Stimulated activated CD8-positive, alpha-beta memory T cell treated with anti-CD3 and anti-CD28 coated beads, Interleukin-15, amount 100 ng/mL, for 48 hours (primary cell): ENCODE measurements at places on chromosomes 4 and X.

DNA sequence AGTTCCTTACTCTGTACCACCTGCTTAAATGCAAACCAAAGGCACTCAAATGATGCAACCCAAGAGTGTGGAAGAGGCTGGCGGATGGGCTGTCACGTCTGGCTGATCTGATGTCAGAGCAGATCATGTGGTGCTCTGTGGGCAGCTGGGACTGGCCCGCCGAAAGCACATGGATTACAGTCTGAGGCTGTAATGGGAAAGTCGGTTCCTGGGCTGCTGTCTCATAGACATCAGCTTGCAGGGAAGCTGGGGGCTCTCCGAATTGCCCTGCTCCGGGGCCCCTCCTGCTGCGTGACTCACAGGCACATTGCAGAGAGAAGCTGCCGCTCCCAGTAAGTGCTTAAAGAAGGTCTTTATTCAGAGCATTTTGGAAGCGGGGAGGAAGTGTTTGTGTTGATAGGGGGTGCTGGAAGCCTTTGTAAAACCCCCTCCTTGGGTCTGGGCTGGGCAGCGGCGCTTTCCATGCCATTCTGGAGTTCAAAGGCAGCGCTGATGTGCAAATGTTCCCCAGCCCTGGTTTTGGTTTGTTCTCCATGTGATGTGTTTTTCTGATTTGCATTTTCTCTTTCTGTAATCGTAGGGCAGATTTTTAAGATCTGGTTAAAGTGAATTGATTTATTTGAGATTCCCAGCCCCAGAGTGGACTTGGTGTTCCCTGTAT, 181.1 kb downstream of the LARP7 start:
- peak; percentile 22 for DNase-seq

- DNase-seq: no peak
These were observed 323.1 kb downstream of the GBA3 start for GRCh38 chr4:23015821-23016220.

DNA sequence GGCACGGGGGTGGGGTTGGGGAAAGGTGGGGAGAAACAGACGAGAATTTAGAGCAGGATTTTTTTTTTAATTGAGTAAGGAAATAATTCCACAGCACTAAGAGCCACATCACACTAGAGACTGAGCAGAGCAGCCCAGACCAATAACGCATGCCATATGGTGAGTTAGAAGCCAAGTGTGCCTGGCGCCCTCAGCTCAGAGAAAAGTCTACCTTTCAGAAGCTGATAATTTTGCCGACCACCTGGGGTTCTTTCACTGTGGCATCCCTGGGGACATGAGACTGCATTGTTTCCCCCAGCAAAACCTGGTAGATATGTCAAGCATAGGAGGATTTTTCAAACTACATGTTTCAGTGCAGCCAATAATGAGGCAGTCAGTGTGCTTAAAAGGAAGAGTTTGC, 516.8 kb downstream of the SMARCA1 start:
- DNase-seq: no peak

DNA sequence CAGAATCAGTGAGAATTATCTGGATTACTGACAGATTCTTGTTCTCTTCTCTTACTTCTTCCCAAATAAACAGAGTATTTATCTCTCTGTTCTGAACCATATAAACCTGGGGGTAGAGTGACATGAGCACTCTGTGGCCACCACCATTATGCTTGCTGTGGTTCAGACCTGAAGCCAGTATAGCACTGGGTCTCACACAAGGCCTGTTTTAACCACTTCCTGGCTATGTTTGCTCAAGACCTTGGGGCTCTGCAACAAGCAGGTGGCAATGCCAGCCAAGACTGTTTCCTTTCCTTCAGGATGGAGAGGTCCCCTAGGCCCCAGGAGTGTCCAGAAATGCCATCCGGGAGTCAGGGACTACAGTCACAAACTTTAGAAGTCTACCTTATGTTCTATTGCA, 21.7 kb upstream of the HEPH start:
- no peak for DNase-seq

DNA sequence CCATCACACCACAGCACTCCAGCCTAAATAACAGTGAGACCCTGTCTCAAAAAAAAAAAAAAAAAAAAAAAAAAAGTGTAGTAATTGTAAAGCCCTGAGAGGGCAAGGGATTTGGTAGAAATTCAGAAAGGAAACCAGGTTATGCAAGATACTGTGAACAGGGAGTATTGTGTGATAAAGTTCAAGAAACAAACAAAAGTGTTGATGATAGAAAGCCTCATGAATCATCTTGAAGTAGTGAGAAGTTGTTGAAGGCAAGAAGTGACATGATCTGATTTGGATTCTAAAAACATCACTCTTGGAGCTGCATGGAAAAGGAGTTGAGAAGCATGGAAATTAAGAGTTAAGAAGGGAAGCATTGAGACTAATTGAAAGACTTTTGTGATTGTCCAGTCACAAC, 102.2 kb downstream of the RAP1GDS1 start:
- DNase-seq: no peak

- DNase-seq: no peak
These were observed 681 bp upstream of the UPF3B start for GRCh38 chrX:119853444-119853843.

DNA sequence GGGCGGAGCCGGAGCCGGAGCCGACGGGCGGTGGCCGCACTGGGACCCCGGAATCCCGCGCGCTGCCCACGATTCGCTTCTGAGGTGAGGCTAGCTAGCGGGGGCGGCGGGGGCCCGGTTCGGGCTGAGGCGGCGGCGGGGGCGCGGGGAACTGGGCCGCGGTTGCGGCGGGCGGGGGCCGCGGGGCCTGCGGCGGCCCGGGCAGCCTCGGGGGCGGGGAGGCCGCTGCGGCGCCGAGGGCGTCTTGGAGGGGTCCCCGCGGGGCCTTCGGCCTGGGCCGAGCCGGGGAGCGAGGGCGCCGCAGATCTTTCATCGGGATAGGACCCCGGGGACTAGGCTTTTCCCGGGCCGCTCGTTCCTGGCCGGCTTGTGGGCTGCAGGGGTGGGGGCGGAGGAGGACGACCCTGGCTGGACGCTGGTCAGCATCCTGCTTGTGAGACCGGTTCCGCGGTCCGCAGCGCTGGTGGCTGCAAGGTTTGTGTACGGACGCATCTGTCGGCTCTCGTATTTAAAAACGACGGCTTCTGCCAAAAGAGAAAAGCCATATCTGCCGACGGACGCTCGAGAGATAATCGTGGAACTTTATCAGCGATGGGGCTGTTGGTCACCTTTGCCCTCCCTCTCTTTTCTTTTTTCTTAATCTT, 419 bp downstream of the ADD1 start:
- no peak for DNase-seq
